ENCODE measurements at places on chromosomes 1 and 21.
A peak's percentile ranks its signal among the peaks of the same experiment; 100 is the strongest.

GRCh38 chr1:69269491-69269890, 298.2 kb upstream of the LRRC7 start:
- DNase-seq = no peak

DNA sequence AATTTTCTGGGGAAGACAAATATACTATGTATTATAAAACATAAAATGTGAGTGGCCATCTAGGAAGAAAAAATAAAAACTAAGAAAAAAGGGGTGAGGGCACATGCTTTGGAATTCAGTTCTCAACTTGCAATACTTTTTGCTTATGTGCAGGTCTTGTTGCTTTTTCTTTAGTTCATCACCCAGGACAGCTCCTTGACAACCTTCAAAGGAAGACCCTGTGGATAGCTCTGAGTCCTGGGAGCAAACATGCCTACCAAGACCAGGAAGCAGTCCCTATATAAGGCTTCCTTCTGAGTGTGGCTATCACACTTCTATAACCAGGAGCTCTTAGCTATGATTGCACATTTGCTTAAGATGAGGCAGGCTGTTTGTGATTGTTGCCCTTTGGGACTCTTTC, 78.0 kb downstream of the WDR64 start:
- DNase-seq = no peak

- DNase-seq = no peak
Measured at GRCh38 chr21:46461909-46462308, 3.2 kb downstream of the DIP2A start.

DNA sequence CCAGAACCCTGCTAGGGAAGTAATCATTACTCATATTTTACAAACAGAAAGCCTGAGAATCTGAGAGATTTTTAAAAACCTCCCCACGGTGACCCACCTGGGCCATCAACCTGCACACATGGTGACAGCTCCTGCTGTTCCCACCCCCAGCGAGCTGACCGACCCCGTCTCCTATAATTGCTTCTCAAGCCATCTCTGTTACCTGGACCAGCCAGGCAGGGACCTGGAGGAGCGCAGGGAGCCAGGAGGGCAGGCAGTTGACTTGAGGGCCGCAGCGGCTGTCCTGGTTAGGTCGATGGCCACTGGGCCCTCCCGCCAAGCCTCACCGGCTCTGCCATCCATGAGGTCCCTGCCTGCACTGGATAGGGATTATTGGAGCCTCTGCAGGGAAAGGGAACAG, 7.7 kb downstream of the TFF2 start:
- no peak for DNase-seq

- DNase-seq = peak; percentile 20
Measured at GRCh38 chr1:225851805-225852204, 30.4 kb downstream of the TMEM63A start.

GRCh38 chr1:201164645-201165044, 10.4 kb upstream of the TMEM9 start:
- no peak for DNase-seq

- DNase-seq = peak; percentile 29
Measured at GRCh38 chr1:207824691-207825408, 73.0 kb downstream of the CD46 start.

DNA sequence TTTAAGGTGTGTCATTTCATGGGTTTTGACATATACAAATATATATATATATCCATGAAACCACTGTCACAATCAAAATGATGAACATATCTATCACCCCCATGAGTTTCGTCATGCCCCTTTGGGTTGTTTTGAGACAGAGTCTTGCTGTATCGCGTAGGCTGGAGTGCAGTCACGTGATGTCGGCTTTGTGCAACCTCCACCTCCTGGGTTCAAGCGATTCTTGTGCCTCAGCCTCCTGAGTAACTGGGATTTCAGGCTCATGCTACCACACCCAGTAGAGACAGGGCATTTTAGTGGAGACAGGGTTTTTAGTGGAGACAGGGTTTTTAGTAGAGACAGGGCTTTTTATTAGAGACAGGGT, 8.0 kb downstream of the HJV start:
- peak; percentile 36 for DNase-seq

- no peak for DNase-seq
Measured at GRCh38 chr1:213523781-213524398, 463.9 kb upstream of the PROX1 start.

DNA sequence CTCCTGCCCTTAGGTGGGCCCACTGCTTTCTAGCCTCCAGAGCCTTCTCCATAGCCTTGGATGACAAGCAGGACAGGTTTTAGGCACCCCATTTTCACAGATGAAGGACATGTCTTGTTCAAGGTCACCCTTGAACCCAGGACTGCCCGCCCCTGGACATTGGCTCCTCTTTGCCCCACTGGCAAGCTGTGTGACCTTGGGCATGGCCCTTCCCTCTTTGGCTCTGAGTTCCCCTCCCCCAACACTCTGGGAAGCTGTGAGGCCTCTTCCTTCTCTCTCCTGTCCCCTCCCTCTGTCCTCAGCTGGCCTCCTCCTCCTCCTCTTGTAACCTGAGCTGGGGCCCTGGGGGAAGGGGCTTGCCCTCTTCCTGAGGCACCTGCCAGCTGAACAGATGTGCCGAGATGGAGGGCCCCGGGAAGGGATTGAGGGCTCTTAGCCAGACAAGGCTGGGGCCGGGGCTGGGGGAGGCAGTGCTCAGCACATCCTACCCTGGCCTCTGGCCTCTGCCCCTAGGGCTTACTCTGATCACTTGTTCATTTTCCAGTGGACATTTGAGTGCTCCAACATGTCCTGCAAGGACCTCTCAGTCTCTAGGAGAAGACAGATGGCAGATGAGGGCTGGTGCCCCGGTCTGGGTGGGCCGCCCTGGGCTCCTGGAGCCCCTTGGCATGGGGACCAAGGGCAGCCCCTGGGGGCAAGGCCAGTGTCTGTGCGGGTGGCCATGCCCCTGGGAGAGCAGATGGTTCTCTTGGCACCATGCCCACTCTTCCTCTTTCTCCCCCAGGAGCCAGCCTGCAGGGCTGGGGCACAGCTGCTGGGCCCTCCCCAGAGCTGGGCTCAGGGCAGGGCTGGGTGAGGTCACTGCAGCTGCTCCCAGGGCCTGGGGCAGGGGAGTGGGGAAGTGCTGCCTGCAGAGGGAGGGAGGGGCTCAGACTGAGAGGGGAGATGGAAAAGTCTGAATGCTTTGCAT, 10.7 kb downstream of the FOXO6 start:
- peak; percentile 62 for DNase-seq

GRCh38 chr1:220970311-220970710, 91.1 kb downstream of the HLX start:
- no peak for DNase-seq

- no peak for DNase-seq
Measured at GRCh38 chr1:32144033-32144432, 35.4 kb upstream of the TXLNA start.

Measured in OCI-M1 (cell line).